ENCODE measurements at places on chromosomes 2 and 18.

GRCh38 chr2:190978389-190979053 lies 35.5 kb downstream of the STAT1 start:
- DNase-seq = no peak

- DNase-seq = no peak
Observed at GRCh38 chr2:44596537-44597320, 235.0 kb downstream of the CAMKMT start.

DNA sequence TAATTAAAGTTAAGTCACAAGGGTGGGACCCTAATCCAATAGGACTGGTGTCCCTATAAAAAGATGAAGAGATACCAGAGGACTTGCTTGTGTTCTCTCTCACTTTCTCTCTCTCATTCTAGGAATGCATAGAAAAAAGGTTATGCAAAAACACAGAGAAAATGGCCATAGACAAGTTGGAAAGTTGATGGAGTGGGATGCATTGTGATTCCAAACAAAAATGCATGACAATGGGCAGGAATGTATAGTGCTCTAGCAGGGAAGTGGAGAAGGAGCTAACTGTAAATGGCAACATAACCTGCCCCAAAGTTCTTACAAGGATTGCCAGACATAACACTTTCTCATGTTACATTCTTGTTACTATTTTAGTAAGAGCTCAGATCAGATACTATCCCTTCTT lies 301.6 kb upstream of the LRATD1 start:
- DNase-seq = no peak

DNA sequence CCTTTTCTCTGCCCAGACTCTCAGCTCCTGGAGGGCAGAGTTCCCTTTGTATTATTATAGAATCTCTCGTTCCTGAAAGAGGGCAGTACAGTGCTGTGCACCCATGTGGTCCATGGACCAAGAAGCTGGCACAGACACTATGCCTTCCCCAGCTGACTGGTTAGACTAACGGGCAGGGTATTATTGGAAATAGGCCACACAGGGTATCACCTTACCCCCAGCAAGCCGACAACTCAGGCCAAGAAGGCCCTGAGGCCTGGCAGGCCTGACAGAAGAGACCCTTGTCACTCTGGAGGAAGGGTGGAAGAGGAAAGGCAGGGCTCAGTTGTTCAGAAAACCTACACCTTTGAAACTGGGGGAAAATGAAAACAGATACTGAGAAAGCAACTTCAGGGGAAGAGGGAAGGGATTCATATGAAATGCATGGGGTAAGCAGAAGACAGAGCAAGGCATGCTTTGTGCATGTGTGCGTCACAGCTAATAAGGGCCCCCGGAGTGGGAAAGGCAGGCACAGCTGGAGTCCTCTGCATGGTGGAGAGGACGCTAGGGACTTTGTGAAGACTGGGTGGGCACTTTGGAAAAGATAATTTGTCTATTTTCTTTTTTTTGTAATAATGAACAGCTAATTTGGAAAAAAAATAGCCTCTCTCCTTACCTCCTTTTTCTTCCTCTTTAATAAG lies 476.8 kb upstream of the CELF4 start:
- no peak for DNase-seq

- DNase-seq = peak; percentile 12
Observed at GRCh38 chr18:49011291-49011746, 60.6 kb upstream of the SMAD7 start.

- DNase-seq = no peak
Observed at GRCh38 chr18:6876641-6877041, 147.1 kb downstream of the ARHGAP28 start.

- no peak for DNase-seq
Observed at GRCh38 chr2:44191739-44192138, 23.1 kb downstream of the PPM1B start.

DNA sequence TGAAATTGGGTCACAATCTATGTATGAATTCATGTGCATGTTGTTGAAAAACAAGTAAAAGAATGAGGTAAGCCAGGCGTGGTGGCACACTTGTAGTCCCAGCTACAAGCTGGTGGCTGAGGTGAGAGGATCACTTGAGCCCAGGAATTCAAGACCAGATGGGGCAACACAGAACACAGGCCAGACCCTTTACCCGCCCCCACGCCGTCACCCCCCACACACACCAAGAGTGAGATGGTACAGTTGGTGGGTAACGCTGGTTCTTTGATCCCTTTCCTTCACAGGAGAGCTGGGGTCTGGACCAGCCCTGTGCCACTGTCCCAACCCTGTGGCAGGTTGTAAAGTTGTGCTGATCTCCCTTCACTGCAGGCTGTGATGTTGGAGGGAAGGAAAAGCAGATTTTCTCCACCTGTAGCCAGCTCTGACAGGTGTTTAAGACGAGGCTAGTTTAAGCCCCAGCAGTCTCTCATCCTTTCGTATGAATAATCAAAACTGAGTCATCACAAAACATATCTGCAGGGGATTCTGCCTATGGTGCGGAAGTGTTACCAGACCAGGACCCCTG lies 13.6 kb downstream of the B3GNT2 start:
- no peak for DNase-seq

- DNase-seq = no peak
Observed at GRCh38 chr18:58257461-58257860, 213.4 kb downstream of the NEDD4L start.

DNA sequence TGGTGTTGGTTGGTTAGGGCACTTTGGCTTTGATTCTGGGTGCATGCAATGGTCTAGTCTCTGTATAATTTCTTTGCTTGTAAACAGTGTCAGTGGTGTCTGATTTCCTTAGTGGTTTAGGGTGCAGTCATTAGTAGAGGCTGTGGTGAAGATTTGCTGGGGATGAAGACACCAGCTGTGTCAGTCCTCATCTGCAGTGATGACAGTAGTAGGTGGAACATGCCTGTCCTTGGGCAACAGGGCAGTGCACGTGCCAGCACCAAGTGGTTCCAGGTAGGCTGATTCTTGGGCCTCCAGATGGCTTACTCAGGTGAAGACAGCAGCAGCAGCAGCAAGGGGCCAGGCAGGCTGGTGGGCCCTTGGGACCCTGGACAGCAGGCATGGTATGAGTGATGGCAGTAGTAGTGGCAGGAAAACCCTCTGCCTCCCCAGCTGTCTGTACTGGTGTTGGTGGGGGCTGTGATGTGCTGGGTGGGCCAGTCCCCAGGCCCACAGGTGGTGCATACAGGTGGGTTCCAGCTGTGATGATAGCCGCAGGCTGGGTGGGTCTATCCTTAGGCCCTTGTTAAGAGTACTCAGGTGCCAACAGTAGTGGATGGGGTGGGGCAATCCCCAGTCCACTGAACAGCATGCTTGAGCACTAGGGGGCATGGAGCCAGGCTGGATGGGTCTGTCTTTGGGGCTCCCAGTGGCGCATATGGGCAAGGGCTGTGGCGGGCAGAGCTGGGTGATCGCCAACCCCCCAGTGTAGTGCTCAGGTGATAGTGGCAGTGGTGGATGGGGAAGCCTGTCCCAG lies 140.7 kb upstream of the THUMPD2 start:
- no peak for DNase-seq

DNA sequence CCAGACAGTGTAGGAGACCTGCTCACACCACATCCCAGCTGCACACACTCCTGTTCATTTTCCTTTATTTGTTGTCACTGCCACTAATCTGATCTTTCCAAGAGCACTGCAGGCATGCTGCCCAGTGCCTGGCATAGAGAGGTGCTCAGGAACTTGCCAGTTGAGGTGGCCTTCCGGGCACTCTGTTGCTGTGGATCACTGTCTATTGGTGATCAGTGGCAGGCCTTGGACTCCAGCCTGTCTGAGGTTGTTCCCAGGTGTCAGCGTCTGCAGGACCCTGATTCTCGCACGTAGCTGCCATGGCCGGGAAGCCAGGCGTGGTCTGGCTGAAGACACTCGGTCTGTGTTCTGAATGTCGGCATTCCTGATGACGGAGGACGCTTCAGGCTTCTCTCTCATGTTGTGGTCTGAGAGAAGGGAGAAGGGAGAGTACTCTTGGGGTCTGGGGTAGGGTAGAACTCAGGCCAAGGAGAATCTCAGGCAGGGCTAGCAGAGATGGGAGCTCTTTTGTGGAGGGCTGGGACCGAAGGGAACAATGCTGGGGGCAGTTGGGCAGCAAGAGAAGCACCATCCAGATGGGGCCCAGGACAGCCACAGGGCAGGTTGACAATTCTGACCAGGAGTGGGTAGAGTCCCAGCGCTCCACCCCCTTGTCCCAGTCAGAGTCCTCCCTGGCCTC lies 240.9 kb downstream of the MYCN start:
- no peak for DNase-seq
